ENCODE measurements at places on chromosomes 11 and 22.

- no peak for DNase-seq
Observed at GRCh38 chr22:19916006-19916405, 25.6 kb upstream of the COMT start.

- DNase-seq, result no peak
Observed at GRCh38 chr11:45410391-45411227, 124.5 kb upstream of the SYT13 start.

DNA sequence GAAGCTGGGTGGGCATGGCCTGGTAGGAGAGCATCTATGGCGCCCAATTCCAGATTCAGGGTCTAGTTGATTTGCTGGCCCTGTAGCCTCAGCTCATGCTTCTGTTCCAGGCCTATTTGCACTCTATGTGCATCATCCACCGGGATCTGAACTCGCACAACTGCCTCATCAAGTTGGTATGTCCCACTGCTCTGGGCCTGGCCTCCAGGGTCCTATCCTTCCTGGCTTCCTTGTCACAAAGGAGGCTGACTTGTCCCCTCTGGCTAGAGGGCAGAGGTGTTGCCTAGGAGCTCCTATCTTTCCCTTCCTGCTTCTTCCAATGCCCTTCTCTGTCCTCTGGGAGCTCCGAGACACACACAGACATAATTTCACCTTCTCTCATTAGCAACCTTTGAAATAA lies 21.3 kb downstream of the PIK3IP1 start:
- no peak for DNase-seq

DNA sequence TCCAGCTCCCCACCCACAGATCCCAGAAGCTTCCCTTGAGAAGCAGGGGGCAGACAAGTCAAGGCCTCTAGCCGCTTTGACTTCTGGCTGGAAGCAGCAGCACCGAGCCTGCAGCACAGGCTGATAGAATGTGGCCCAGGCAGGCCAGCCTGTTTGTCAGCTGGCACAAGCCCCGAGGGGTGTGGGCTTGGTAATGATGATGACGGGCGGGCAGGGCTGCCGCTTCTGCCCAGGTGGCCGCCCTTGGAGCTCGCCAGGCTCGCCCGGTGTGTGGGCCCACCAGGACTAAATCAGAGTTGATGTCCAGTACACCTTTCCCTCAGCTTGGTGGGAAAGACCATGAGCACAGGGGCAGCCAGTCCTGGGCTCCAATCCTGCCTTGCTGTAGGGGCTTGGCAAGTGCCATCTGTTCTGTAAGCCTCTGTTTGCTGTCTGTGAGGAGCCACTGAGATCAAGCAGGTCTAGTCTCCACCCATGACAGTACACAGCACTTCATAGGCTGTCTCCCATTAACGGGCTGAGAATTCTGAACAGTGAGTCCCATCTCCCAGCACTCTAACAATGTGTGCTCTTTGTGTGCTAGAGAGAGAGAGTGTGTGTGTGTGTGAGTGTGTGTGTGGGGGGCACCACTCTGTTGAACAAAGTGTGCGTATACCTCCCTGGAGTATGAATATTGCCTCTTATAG lies 26.8 kb downstream of the MICAL2 start:
- no peak for DNase-seq

DNA sequence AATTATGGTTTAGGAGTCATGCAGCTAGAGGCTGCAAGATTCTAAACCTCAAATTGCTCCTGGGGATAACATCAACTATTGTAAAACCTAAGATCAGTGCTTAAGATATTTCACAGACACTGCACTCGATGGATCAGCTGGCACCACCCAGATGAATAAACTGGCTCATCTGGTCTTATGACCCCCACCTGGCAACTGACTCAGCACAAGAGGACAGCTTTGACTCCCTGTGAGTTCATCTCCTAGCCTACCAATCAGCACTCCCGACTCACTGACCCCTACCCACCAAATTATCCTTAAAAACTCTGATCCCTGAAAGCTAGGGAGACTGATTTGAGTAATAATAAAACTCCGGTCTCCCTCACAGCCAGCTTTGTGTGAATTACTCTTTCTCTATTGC lies 782 bp upstream of the TTC12 start:
- DNase-seq, result no peak

DNA sequence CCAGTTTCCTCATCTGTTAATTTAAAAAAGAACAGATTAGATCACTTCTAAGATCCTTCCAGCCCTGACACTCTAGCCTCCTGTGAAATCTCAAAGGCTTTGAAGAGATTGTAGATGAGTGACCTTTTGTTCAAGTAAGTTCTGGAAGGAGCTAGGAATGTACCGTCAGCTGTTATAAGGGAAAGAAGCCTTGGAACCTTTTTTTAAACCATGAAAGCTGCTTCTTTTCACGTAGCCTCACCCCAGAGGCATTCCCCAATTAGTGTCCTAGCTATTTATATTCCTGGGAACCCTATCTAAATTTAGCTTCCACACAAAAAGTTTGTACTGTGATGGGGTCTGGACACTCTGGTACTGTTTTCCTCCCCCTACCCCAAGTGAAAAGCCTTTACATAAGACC lies 35.8 kb upstream of the SLN start:
- DNase-seq, result no peak

DNA sequence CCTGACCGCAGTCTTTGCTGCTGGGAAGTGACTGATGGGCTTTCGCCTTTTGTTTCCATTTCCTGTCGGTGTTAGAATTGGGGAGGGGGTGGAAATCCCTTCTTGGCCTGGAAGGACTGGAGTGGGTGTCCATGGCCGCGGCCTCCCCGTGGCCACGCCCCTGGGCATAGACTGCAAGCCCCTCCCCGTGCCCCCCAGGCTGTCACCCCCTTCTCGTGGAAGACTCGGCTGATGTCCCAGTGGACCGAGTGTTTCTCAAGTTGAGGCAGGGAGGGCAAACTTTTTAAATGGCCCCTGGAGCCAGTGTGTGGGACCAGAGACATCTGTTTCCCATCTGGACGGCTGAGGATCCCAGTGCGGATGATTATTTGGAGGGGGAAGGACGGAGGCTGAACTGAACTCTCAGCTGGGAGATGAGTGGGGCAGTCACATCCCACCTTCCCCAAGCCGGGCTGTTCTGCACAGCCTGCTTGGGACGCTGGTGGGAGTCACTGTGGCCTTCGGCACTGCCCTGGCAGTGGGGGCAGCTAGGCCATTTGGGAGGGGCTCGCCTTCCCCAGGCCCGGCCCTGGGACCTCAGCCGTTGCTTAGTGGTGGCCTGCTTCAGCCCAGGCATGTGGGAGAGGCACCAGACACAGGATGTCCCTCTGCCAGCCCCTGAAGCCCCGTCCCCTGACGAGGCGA lies 1.6 kb downstream of the CD81 start:
- no peak for DNase-seq

DNA sequence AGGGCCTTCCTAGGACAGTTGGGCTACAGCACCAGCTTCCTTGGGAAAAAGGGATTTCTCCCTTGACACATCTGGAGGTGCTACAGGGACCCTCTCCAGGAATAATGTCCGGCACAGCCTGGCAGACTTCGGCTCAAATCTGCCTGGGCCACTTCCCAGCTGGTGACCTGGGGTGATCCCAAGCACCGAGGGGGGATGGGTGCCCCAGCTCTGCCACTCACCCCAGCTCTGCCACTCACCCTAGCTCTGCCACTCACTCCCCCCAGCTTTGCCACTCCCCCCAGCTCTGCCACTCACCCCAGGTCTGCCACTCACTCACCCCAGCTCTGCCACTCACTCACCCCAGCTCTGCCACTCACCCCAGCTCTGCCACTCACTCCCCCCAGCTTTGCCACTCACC lies 9.9 kb downstream of the OSBPL5 start:
- no peak for DNase-seq

GRCh38 chr11:47593492-47593933 lies 698 bp downstream of the C1QTNF4 start:
- DNase-seq, result no peak

DNA sequence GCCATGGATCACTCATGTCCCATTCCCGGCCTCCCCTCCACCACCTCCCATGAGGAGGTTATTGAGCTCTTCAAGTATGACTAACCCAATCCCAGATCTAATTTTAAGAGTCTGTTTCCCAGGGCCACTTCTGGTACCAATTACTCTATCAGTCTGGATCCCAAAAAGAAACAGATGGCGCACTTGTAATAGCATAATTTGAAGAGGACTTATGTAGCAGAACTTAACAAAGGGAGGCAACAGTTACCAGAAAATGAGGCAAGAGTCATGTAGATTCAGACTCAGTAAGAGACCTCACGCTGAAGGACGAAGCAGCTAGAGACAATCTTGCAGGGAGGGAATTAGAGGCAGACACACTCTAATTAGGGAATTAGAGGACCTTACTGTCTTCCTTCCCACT lies 46.9 kb downstream of the DDX6 start:
- peak; percentile 47 for DNase-seq

GRCh38 chr11:70292166-70292565 lies 21.7 kb downstream of the PPFIA1 start:
- no peak for DNase-seq

DNA sequence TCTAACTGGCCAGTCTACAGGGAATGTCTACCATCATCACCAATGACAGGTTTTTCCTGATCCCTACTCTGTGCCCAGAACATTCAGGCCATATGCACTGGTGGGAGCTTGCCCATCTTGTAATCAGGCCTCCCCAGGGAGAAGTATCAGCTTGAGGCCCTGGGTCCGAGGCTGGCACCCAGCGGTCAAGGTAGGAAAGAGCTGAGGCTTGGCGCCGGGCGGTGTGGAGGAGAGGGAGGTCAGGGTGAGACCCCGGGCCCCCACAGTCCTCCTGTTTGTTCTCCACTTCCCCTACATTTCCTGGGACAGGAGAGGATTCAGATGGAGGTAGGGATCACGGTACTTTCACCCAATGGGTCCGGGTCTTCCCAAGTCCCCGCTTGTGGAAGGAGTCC lies 15.5 kb downstream of the TSKU start:
- DNase-seq, result no peak

DNA sequence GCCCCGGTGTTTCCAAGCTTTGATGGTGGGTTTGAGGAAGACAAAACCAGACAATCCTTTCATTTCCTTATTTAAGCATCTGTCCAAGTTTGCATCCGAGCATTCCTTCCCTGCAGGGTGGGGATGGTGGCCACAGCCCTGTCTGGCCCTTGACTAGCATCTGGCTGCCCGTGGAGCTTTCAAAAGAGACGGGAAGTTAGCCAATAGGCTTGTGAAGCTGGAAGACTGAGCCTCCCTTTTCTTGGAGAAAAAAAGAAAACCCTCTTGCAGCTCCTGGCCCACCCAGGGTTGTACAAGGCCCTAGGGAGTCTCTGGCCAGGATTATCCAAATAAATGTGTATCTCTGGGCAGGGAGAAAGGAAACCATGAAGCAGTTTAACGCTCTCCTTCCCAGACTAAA lies 60.6 kb downstream of the MICAL2 start:
- DNase-seq, result no peak

DNA sequence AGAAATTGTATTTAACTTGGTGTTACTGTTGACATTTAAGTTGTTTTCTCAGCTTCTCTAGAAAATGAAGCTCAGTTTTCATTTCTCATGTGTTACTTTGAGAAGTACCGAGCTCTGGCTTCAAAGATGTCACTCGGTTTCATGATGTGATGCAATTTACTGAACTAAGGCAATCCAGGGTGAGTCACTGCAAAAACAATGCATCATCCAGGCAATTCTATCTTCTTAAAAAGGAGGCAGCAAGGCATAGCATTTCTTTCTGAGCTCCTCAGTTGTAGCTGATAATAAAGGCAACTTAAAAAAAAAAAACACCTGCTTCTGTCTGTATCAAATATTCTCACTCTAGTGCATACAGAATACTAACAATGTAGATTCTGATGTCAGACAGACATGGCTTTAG lies 91.1 kb upstream of the KCNA4 start:
- peak; percentile 1 for DNase-seq

GRCh38 chr11:44319552-44320288 lies 9.8 kb upstream of the ALX4 start:
- DNase-seq, result no peak

- DNase-seq, result no peak
Observed at GRCh38 chr11:129189646-129190045, 2.5 kb downstream of the ARHGAP32 start.

- no peak for DNase-seq
Observed at GRCh38 chr11:13434247-13435205, 28.5 kb downstream of the BTBD10 start.

DNA sequence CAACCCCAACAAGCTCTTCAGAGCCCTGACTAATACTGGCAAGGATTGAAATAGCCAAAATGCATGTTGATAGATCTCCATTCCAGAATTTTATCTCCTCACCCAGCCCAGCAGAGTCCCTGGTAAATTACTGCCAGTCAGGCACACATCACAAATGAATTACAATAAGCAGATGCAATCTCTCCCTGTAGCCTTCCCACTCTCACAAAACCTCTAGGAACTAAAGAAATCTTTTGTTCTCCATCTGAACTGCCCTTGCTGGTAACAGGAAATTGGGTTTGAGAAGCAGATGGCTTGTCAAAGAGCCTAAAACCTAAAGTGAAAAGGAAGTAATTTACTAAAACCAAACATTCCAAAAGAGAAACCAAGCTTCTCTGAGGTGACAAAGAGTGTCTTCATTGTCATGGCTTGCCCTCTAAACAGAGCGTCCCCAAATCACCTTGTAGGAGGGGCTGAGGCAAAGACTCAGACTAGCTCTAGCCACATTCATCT lies 59.5 kb downstream of the FAM168A start:
- DNase-seq, result no peak

- peak; percentile 61 for DNase-seq
Observed at GRCh38 chr11:62104816-62105653, 18.8 kb upstream of the INCENP start.

DNA sequence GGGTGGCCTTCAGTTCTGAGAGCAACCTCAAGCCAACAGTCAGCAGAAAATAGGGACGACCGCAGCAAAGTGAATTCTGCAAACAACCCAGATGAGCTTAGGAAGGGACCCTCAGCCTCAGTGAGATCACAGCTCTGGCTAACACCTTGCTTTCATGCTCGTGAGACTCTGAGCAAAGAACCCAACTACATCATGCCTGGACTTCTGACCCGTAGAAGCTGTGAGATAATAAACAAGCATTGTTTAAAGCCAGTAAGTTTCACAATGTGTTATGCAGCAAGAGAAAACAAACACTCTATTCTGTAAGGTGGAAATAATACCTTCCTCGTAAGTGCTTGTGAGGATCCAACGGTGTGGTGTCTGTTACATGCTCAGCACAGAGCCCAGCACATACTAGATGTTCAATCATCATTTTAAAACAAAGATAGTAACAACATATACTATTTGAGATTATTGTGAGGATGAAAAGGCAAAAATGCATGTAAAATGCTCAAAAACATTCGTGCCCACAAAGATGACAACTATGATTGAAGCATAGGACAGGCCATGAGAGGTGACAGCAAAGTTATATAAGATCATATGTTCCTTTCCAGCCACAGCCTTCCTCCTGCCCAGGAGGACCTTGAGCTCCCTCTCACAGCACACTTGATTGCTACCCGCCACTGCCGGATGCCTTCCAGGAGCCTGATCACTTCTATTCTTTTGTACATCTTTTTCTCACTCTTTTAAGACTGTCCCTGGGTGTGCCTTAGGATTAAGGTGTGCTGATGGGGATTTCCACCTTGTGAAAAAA lies 433.3 kb downstream of the BUD13 start:
- DNase-seq, result no peak

- DNase-seq, result peak; percentile 63
Observed at GRCh38 chr11:12430954-12431595, 53.7 kb downstream of the PARVA start.

GRCh38 chr22:35310556-35311550 lies 11.2 kb downstream of the TOM1 start:
- no peak for DNase-seq

GRCh38 chr11:104581246-104581980 lies 316.8 kb downstream of the CASP12 start:
- DNase-seq, result no peak

All from AG09309 (cell line).